ENCODE measurements at places on chromosomes 6 and 20. TPM values are rescaled to one million over a fixed set of nuclear protein-coding genes. Genes with fewer than 3 reads are reported as not detected.

The CPXM1 gene
- 105 TPM for total RNA-seq

- DNase-seq = no peak
Observed at GRCh38 chr6:3868544-3868943, 19.4 kb downstream of the FAM50B start.

GRCh38 chr6:119234457-119234856 is 115.1 kb downstream of the MAN1A1 start:
- no peak for DNase-seq

- DNase-seq = no peak
Observed at GRCh38 chr6:37875561-37876309, 56.2 kb downstream of the ZFAND3 start.

DNA sequence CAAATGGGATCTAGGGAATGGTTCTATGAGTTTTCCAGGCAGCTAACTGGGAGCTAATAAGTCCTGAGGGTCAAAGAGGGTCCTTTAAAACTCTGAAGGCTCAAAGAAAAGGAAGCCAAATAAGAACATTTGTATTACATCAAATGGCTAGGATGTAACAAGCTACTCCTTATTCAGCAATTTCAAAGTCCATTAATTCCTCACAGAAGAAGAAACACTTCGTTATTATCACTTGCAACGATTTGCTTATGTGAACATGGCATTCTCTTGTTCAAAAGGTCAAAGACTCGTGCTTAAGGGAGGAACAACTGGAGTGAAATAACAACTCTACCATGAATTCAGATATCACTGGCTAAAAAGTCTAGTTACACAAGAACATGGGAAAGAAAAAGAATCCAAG is 70.8 kb upstream of the FBXO30 start:
- no peak for DNase-seq

GRCh38 chr6:104940893-104941728 is 15.8 kb upstream of the LIN28B start:
- DNase-seq = peak; percentile 91

All from H7 (cell line).